ENCODE measurements at places on chromosomes 7 and 10. TPM values are rescaled to one million over a fixed set of nuclear protein-coding genes. Genes with fewer than 3 reads are reported as not detected.

The CPA2 gene
- not detected for total RNA-seq

The SH2D4B gene
- not detected for total RNA-seq

DNA sequence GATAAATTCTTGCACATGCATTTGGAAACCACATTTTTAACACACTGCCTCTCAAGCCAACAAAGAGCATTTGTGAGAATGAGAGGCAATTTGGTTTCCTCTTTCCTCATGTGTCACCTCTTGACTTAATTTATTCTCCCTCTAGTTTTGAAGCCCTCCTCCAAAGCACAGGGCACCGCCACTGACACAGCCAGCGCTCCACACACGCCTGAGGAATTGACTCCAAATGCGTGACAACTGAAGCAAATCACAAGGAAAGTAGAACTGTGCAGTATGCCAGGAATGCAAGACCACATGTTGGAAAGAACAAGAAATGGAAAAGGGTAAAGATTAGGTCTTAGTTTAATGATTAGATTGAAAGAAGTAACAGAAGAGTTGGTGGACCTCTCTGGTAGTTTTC is 173.3 kb downstream of the LSM5 start:
- DNase-seq = no peak

- DNase-seq = no peak
These were observed 1.6 kb downstream of the RASSF4 start for GRCh38 chr10:44961230-44961571.

GRCh38 chr7:139867847-139868246 is 38.8 kb downstream of the TBXAS1 start:
- DNase-seq = no peak

All from astrocyte (in vitro differentiated cells and primary cell).